Mammary epithelial cell (primary cell): ENCODE measurements at places on chromosomes 3 and 15.

DNA sequence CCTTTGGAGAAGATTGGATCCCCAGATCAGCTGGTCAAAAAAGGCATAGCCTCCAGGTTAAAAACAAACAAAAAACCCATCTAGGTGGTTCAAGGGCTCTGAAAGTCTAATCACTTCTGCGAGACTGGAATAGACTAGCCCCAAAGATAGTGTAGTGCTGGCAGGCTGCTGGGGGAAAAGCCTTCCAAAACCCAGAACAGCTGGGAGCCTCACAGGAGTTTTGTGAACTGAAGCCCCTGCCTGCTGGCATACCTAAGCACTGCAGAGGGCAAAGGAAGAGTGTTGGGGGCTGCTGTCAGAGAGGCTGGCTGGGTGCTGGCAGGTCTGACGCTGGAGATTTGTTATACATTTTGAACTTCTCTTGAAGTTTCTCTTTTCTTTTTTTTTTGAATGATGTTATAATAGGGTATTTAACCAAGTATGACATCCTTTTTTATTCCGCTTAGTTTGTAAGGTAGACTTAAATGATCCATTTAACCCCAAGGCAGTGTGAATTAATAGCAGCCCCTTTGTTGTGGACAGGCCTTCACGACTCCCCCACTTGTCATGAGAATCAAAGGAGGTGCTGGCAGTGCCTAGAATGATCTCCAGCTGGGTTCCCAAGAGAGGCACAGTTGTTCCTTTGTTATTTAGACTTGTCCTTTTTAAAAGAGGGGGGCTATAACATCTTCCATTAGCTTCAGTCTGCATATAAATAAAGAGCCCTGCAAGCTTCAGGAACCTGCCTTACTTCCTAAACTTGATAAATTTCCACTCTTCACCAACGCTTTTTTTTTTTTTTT, 53.9 kb downstream of the CRTC3 start:
- no peak for DNase-seq

DNA sequence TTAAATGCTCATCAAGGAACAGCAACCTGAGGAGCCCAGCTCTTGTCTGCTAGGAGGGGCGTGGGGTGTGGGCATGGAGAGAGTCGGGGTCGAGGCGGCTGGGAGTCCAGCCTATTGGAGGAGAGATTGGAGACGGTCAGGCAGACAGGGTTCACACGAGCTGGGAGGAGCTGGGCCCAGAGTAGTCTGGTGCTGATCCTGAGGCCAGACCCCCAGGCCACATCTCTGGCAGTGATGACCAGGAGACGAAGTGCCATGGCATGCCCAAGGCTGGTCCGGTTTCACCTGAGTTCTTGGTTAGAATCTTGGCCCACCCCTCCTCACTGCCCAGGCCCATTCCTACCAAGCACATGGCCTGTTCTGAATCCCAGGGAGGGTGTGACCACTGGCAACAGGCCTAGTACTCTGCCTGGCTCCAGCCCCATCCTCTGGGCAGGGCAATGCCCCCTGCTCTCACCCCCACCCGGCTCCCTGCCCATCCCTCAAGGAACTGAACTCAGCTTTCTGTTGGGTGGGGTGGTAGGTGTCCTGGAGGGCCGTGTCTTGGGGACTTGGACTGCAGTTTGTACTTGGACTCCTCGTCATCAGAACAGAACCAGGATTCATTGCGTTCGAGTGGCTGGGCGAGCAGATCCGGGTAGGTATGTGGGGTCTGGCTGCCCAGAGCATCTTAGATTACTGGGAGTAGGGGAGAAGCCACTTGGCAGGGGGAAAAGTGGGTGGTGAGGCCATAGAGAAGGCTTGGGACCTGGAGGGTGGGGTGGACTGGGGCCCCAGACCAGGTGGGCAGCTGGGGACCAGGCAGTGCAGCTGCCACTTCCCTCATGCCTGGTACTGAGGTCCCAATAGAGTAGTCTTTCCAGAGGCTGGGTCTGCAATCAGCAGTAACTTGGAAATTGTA, 20.8 kb downstream of the SLC28A1 start:
- DNase-seq, result no peak

- DNase-seq, result no peak
These were observed 7.3 kb upstream of the LIPH start for GRCh38 chr3:185559706-185560090.

- no peak for DNase-seq
These were observed 209.6 kb upstream of the PFN2 start for GRCh38 chr3:150180334-150180733.

- no peak for DNase-seq
These were observed 3.4 kb upstream of the MGLL start for GRCh38 chr3:127825756-127826155.

DNA sequence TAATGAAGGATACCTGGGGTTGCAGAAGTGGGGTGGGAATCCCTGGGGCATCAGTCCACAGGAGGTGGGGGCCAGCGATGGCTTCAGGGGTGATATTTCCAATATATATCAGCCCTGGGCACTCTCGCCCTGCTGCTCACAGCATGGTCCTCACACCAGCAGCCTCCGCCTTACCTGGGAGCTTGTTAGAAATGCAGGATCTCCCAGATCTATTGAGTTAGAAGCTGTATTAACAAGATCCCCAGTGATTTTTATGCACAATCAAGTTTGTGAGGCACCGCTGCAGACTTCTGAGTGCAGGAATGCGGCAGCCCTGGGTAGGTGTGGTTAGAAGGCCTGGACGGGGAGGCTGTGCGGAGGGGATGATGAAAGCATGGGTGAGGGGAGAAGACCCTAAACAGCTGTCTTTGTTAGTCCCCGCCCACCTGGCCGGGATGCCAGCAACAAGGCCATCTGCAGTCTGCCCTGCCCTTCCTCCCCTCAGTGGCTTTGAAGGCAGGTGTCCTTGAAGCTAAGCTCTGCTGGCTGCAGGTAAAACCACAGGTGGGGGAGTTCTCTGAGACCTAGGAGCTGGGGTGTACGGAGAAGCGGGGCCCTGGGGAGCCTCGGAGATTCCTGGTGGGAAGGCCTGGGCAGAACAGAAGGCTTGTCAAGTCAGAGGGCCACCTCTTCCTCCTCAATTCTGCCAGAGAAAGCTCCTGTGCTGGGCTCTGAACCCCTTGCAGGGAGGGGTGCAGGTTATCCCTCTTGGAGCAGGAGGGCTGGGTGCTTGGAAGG, 11.4 kb downstream of the FAM107A start:
- DNase-seq, result no peak

- DNase-seq, result peak; percentile 92
These were observed 637.7 kb upstream of the TBL1XR1 start for GRCh38 chr3:177835008-177835407.

- no peak for DNase-seq
These were observed 135.0 kb upstream of the COL8A1 start for GRCh38 chr3:99503350-99503749.

DNA sequence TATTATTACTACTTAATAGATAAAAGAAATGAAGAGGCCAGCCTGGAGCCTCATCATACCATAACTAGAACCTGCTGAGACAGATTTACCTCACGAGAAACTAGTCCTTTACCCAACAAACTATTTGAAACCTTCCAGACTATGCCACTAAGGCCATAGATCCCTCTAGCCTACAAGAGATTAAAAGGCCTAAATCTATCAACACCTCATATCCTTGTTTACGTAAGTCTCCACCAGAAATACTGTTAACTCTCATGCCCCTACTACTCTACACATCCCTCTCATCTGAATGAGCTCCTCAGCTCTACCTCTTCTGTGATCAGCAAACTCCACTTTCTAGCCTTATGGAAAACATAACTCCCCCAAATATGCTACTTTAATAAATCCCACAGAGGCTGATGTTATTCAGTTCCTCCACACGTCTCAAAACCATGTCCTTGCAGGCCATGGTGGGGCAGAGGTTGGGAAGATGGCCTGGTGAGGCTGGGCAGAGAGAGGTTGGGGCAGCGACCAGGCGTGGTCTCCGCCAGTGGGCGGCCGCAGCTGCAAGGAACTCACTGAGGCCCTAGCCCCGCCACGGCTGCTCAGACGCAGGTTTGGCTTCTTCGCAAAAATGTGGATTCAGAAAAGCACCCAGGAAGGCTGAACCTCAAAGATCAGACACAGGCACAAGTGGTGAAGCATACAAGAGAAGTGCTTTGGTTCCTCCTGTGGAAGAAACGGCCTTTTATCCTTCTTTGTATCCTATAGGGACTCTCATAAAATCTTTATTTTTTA, 65.8 kb downstream of the GSK3B start:
- no peak for DNase-seq
